A549 treated with RU486 at 1 μM for 4 hours (cell line): ENCODE measurements at places on chromosomes 1 and 21. TPM values are rescaled to one million over a fixed set of nuclear protein-coding genes. Genes with fewer than 3 reads are reported as not detected.

TLR5 gene
- total RNA-seq, result 0.08 to 0.42 TPM (median 0.20 TPM) in 5 replicates

LCE1B gene
- total RNA-seq, result not detected in 5 replicates

C1QC gene
- not detected in 5 replicates for total RNA-seq

ZBED6 gene
- 1.1 to 3.5 TPM (median 3.2 TPM) in 5 replicates for total RNA-seq

CADM3 gene
- 0.09 to 0.24 TPM (median 0.11 TPM) in 5 replicates for total RNA-seq

SERPINC1 gene
- 0.16 to 0.35 TPM (median 0.17 TPM) in 4 of 5 replicates, not detected in the other for total RNA-seq

LIX1L gene
- 6.4 to 10.2 TPM (median 8.5 TPM) in 5 replicates for total RNA-seq

KCNT2 gene
- total RNA-seq, result 0.09 to 0.41 TPM (median 0.09 TPM) in 3 of 5 replicates, not detected in the others

SYNC gene
- 8.7 to 13.8 TPM (median 10.9 TPM) in 5 replicates for total RNA-seq

CELA2A gene
- total RNA-seq, result 0.17 TPM in 1 of 5 replicates, not detected in the others

SMIM11 gene
- total RNA-seq, result 4.4 to 19.3 TPM (median 9.8 TPM) in 5 replicates

OXCT2 gene
- total RNA-seq, result 0.32 to 0.60 TPM (median 0.52 TPM) in 5 replicates

CELA3B gene
- total RNA-seq, result not detected in 5 replicates

IQGAP3 gene
- 11.6 to 18.6 TPM (median 15.8 TPM) in 5 replicates for total RNA-seq

OR2L2 gene
- 0.02 to 0.06 TPM in 2 of 5 replicates, not detected in the others for total RNA-seq

SLC5A9 gene
- total RNA-seq, result 0.02 TPM in 1 of 5 replicates, not detected in the others

LMX1A gene
- not detected in 5 replicates for total RNA-seq

LCE1C gene
- not detected in 5 replicates for total RNA-seq

SLC2A5 gene
- total RNA-seq, result 0.06 to 0.31 TPM (median 0.09 TPM) in 5 replicates

PLA2G2C gene
- total RNA-seq, result not detected in 5 replicates

CFHR1 gene
- 0.16 to 0.30 TPM (median 0.23 TPM) in 4 of 5 replicates, not detected in the other for total RNA-seq

URB1 gene
- 10.6 to 13.3 TPM (median 12.4 TPM) in 5 replicates for total RNA-seq

BSND gene
- total RNA-seq, result not detected in 5 replicates
